ENCODE measurements at places on chromosomes 6 and 20.

- DNase-seq, result no peak
These were observed 37.0 kb downstream of the MC3R start for GRCh38 chr20:56285496-56285895.

- DNase-seq, result no peak
These were observed 560 bp downstream of the YTHDF1 start for GRCh38 chr20:63215101-63216040.

DNA sequence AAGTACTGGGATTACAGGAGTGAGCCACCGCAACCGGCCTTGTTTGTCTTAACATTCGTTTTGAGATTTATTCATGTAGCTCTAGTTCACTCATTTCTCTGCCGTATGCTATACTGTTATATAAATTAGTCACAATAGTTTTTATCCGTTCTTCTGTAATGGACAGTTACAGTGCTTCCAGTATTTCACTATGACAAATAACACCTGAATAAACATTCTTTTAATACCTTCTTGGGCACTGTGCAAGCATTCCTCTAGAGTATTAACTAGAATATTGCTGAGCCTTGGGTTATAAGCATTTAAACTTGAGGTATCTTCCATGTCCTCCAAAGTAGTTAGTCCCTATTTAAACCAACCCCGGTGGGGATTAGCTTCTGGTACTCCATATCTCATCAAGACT lies 45.6 kb downstream of the STK38 start:
- DNase-seq, result no peak

- no peak for DNase-seq
These were observed 11.0 kb downstream of the SCUBE3 start for GRCh38 chr6:35224720-35225119.

- DNase-seq, result no peak
These were observed 74.8 kb upstream of the SIRPA start for GRCh38 chr20:1820138-1821079.

- DNase-seq, result no peak
These were observed 4.0 kb upstream of the VSX1 start for GRCh38 chr20:25085756-25086495.

DNA sequence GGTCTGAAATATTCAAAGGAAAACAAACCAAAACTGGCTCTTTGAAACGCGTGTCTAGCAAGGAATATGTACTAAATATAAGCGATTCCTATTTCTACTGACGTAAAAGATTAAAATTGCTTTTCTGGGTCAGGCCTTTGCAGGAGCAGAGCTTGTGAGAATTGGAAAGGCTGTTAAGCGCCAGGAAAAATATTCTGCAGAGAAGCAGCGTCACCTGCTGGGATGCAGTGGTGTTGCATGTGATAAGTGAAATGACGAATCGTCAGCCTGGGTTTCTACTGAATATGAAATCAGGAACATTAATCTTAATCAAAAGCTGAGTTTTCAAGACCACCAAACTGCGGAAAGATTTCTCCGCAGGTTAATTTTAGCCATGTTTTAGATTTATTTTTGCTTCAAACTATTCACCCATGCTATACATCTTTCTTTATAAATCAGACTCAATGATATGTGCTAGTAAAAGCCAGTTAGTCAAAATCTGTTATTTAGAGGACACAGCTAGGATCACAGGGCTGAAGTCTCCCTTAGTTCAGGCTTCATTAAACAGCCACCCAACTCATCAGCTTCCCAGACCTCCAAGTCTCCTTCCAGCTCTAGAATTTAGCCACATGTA lies 67.4 kb downstream of the ALDH8A1 start:
- DNase-seq, result peak; percentile 17

- DNase-seq, result no peak
These were observed 1.8 kb upstream of the PRDM1 start for GRCh38 chr6:106084106-106084988.

DNA sequence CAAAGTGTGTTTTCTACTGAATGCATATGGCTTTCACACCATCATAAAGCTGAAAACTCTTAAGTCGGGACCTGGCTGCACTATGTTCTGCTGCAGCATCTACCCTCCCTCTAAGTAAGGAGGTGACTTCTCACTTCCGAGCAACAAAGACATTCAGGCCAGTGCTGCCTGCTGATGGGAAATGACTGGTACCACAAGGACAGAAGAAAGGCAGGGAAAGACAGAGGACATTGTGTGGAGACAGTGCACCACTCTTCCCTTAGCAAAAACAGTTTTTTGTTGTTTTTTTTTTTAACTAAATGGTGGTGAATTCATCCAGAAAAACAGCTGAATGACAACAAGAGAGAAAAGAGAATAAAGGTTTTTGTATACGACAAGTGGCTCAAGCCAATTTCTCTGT lies 81.5 kb downstream of the MAP7 start:
- DNase-seq, result no peak

GRCh38 chr6:24537771-24538385 lies 43.1 kb downstream of the ALDH5A1 start:
- DNase-seq, result no peak

DNA sequence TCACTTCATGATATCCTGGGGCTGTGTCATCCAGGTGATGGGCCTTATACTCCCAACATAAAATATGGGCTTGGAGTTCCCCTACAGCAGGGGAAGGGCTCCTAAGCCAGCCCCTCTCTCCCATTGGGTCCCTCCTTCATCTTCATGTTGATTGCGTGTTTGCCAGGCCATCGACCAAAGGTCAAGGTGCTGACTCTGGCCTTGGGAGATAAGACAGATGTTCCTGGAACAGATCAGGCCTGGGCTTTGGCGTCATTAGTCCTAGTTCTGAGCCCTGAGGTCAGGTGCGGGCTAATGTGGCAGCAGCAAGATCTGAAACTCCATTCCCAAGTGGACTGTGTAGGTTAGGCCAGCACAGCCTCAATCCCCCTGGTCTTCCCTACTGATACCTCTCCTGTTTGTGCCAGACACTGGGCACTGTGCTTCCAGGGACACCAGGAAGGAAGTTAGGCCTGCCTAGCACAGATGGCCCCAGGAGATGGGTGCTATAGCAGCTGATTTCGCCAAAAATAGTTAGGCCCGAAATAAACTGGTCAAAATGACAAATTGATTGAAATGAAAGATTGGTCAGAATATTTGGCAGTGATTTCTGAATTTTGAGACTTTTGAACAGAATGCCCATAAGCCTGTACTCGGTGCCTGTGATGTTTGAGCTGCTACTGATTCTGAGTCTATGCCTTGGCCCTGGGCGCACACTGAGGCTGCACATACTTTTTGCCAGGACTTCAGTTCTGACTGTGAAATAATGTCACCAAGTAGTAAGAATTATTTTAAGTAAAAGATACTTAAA lies 28.8 kb downstream of the EPB41L1 start:
- no peak for DNase-seq

GRCh38 chr6:112286010-112286409 lies 31.6 kb upstream of the LAMA4 start:
- DNase-seq, result no peak

- no peak for DNase-seq
These were observed 767.9 kb upstream of the DEFB115 start for GRCh38 chr20:30489614-30490003.

GRCh38 chr20:48149902-48150301 lies 364.6 kb upstream of the SULF2 start:
- no peak for DNase-seq

All from NCI-H1930 (cell line).